Activated CD8-positive, alpha-beta T cell treated with anti-CD3 and anti-CD28 coated beads for 36 hours (primary cell): ENCODE measurements at places on chromosomes 2 and 18. TPM values are rescaled to one million over a fixed set of nuclear protein-coding genes. Genes with fewer than 3 reads are reported as not detected.

GRCh38 chr2:176650104-176650837, 381.0 kb downstream of the MTX2 start:
- DNase-seq: no peak

DNA sequence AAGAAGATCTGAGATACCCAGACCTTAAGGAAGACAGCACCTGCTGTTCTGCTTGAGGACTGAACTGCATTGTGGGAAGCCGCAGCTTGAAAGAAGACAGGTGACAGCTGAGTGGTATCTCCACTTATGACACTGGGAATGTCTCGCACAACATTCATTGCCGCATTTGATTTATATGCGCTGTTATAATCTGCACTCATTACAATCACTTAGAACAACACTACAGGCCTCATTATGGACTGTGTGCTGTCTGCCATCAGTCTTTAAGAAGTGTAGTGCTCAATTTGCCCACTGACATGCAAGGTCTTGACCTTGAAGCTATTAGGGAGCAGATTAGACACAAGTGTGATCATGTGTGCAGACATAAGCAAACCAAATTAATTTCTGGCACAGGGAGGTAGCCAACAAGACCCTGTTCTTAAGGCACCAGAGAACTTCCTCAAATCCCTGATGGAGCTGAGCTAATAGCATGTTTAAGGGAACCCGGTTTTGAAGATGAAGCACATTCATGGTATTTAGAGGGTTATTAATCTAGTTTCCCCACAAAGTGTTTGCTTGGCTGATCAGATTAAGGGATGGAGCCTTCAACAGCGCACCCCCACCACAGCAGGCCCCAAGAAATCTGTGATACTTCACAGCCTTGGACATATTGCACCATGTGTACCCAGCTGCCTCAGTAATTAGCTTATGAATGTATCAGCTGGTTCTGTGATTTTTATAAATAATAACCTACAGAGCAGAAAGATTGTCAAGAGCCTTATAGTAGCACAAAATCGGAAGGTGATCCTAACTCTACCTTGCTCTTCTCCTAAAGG, 146.8 kb downstream of the SATB2 start:
- no peak for DNase-seq

The ANO7 gene
- 5.4 TPM for total RNA-seq

The BBS5 gene
- 3.2 TPM for total RNA-seq

DNA sequence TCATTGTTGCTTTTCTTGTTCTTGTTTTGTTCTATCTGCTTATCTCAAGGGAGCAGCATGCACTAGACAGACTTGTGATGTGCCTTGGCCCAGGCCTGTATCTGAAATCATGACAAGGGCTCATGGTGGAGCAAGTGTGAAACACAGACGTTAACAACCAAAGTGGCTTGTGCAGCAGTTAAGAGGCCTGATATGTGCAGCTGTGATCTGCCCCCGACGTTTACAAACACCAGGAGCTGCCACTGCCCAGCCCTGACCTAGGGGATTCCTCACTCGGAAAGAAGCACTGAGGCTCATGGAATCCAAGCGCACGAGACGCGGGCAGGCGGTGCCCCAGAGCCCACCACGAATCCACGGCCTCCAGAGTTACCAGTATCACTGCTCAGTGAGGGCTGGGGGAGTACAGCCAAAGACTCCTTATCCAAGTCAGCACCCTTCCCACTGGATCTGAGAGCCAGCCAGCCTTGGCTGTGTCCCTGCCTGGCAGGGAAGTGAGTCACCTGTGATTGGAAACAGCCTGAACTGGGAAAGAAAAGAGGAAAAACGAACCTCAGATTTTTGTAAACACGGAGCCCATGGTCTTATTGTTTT, 62.3 kb upstream of the SNTG2 start:
- DNase-seq: no peak

DNA sequence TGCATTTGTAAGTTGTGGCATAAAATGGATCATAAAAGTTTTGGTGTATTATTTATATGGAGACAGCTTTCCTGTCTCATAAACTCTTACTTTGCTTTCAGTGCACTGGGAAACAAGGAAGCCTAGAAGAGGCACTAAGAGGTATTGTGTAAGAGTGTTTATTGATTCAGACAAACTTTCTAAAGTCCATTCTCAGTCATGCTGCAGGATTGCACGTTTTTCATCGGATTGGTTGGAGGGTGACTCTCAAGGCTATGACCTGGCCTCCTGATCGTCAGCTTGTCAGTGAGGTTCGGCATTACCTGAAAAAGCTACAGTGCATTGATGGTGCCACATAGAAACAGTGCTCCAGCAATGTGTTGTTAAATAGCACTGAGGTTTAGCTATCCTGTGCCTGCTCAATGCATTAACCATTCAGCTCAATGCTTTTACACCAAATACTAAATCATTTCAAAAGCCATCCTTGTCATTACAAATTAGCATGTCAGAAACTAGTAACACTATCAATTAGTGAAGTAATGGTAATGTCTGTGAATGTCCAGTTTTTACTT, 545.5 kb downstream of the CBLN2 start:
- no peak for DNase-seq

- no peak for DNase-seq
These were observed 577.4 kb downstream of the ZEB2 start for GRCh38 chr2:143942486-143942885.

The DYNAP gene
- total RNA-seq: not detected

GRCh38 chr2:43766006-43766405, 7.8 kb upstream of the DYNC2LI1 start:
- no peak for DNase-seq

The CKAP2L gene
- total RNA-seq: 30.5 TPM

GRCh38 chr2:1024981-1025380, 74.3 kb downstream of the SNTG2 start:
- DNase-seq: no peak

The WNT10A gene
- 27.9 TPM for total RNA-seq

DNA sequence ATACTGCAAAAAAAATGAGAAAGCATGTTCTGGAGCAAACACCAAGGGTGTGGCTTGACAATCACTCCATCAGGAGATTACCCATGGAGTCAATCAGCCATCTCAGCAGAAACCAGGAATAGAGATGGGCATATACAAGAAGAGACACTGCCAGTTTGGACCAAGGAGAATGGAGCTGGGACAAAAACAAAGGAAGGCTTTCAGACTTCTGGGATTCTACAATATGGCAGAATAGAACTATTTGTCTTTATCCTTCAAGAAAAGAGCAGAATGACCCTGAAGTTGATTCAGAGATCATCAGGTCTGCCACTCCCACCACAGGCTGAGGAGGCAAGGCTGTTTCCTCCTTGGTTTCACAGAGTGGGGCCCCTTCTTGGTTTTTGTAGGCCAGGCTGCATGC, 48.2 kb upstream of the KIF5C start:
- DNase-seq: no peak

DNA sequence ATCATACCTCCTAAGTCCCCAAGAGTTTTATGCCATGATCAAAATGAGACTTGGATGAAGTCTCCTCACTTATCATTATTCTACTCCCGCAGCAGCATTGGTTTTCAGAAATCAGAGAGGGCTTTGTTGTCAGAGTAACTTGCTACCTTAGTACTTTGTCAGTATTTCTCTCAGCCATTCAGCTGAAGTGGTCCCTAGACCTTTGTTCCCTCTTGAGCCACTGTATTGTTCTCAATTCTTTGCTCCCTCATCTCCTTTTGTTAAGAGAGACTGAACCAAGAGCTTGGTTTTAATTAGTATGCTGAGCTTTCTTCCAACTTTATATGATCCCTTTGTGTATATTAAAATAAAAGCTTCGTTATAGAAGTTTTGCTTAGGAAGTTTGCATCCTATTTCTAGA, 133.4 kb downstream of the DOCK10 start:
- DNase-seq: no peak

The RPS27A gene
- 1,457 TPM for total RNA-seq

The MATN3 gene
- not detected for total RNA-seq

- DNase-seq: no peak
These were observed 3.3 kb downstream of the GPR39 start for GRCh38 chr2:132419941-132420340.

GRCh38 chr2:143558665-143559064, 429.4 kb downstream of the ARHGAP15 start:
- DNase-seq: no peak

The UGT1A3 gene
- total RNA-seq: not detected

DNA sequence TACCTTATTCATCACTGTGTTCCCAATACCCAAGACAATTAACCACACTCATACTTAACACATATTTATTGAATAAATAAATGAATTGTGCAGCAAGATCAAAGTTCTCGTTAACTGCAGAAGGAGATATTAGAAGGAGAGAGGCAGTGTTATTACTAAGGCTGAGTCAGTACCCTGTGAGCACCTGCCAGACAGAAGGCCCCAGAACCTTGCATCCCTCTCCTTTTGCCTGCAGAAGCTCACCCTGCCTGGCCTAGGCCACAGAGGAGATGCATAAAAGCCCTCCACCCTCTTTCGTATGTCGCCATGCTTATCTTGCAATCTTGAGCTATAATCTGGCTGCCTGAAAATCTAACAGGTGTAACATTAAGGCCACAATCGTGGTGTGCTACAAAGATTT, 20.5 kb upstream of the RNF149 start:
- DNase-seq: peak; percentile 17

DNA sequence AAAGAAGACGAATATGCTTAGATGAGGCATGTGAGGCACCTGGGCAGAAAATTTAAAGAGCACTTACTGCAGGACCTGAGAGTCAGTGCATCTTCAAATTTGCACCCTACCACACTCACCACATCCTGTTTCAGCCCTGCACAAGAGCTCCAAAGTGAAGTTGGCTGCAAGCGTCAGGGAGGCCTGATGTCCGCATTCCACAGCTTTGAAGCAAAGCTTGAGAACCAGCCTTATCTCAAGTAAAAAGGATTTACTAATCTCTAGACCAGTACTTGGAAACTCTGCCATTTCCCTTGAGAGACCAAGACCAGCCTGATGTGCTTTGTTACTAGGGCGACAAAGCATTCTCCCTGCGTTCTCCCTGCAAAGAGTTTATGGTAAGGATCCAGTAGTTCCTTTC, 3.4 kb upstream of the ASNSD1 start:
- DNase-seq: peak; percentile 81

The INSIG2 gene
- total RNA-seq: 104 TPM

The GALNT13 gene
- total RNA-seq: 0.60 TPM

- no peak for DNase-seq
These were observed 104.0 kb upstream of the SLC66A3 start for GRCh38 chr2:11051280-11051679.

DNA sequence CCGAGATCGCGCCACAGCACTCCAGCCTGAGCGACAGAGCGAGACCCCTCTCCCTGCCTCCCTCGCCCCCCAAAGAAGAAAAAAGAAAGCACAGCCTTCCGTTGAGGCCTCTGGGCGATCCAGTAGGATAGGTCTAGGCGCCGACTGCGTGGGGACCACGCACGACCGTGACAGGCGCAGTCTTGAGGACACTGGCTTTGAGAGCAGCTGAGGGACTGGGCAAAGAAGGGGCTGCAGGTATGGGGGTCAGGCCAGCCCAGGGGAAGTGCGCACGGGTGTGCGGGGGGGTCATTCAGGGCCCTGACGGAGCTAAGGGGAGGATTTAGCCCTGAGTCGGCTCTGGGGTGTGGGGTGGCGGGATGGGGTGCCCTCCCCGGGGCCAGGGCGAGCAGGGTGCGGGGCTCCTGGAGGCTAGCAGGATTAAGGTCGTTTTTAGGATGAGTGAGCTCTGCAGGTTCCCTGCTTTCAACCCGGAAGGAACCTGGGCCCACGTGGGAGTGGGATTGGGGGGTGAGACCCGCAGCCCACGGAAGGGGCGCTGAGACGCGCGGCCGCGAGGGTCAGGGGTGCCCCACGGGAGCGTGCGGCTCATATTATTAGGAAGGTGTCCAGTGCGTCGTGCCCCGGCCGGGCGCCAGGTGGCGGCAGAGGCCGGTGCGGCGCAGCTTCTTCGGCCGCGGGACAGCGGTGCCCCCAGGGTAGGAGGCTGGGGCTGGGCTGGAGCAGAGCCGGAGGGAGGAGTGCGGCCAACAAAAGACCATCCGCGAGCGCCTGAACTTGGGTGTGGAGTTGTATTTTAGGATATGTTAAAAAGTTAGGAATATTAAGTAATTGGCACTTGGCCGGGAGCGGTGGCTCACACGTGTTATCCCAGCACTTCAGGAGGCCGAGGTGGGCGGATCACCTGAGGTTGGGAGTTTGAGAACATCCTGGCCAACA, 20.5 kb upstream of the ZNF236 start:
- peak; percentile 58 for DNase-seq

DNA sequence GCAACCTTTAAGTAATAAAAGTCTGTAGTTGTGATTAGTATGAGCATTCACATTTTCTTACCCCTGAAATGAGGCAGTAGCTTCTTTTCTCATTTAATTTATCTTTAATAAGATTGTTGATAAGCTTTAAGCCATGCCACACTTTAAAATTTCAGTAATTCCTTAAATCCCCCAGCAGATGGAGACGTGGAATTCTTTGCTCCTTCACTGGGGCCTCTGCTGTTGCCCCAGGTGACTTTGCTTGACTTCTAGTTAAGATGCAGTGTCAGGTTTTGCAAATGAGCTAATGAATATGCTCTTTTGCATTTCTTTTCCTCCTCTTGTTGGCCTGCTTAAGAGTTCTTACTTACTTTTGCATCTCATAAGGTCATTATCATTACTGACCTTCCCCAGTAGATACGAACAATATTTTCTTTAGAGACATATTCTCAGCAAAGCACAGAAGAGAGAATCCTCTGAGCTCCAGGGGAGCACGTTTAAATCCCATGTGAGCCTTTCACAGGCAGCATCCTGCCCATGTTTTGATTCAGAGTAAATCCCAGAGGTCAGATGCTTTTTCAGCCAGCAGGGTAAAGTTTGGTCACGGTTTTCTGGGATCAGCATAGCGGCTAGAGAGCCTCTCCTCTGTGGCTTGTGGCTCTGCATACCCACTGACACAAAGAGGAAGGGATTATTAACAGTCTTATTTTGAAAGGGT, 222.9 kb downstream of the PTPRM start:
- DNase-seq: no peak

The CCDC102B gene
- total RNA-seq: 2.1 TPM

DNA sequence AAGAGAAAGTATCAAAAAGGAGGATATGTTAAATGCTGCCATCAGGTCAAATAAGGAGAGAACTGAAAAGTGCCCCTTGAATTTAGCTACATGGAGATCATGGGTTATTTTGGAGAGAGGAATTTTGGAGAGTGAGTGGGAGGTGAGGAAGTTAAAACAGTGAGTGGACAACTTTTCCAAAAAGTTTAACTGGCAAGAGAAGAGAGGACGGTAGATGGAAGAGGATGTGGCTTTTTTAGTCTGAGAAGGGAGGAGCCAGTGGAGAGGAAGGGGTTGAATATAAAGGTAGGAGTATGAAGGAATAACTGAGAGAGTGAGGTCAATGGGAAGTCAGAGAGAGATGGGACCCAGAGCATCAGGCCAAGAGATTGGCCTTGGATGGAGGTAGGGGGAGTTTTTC, 62.5 kb upstream of the NFE2L2 start:
- DNase-seq: no peak

- DNase-seq: peak; percentile 8
These were observed 321.6 kb downstream of the DSEL start for GRCh38 chr18:67194886-67195285.

The IFIH1 gene
- 28.7 TPM for total RNA-seq
